ENCODE measurements at places on chromosomes 4 and X. TPM values are rescaled to one million over a fixed set of nuclear protein-coding genes. Genes with fewer than 3 reads are reported as not detected.

Gene ELK1
- 24.1 TPM for polyA plus RNA-seq

GRCh38 chrX:109774706-109775105, 41.6 kb upstream of the ACSL4 start:
- DNase-seq = peak; percentile 20

GRCh38 chr4:73817341-73817740, 19.1 kb upstream of the CXCL6 start:
- no peak for DNase-seq

DNA sequence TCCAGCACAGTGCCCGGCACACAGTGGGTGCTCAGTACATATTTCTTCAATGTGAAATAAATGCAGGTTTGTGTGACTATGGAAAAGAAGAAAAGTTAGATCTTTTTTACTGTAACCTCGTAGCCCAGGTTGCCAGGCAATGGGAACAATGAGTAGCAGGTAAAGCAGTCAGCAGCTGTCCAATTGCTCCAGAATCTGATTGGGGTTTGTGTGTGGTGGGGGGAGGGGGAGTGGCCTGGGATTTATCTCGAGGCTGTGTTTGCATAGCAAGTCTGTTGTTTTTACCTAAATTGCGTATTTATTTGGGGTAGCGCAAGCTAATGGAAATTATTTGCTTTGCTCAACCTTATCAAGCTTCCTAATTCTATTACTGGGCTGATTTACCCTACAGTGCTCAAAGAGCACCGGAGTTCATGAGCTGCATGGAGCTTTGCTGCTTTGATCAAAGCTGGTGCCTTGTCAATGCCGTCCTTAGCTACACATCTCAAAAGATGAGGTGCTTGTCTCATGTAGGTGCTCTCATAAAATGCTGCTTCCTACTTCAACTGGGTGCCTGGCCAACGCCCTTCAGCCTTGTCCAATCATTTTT, 145.0 kb upstream of the DGKK start:
- no peak for DNase-seq

DNA sequence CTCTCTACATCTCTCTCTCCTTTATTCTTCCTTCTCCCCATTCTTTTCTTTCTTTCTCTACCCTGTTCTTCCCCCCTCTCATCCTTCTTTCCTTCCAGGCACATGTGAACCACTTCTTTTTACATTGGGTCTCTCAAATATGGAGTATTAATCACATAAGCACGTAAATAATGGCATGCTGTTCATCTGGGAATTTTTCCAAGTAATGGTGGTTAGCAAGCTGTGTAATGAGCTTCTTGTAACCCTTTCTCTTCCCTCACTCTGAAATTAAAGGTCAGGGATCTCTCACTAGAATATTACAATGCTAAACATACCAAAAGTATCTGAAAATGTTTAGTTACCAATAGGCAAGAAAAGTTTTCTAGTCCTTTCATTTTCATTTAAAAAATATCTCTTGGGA, 239.9 kb upstream of the TEX13A start:
- no peak for DNase-seq

GRCh38 chr4:174193438-174194374, 89.8 kb downstream of the FBXO8 start:
- DNase-seq = no peak

- DNase-seq = no peak
Measured at GRCh38 chr4:114386637-114387233, 211.9 kb upstream of the UGT8 start.

- no peak for DNase-seq
Measured at GRCh38 chr4:73414936-73415271, 10.8 kb downstream of the ALB start.

DNA sequence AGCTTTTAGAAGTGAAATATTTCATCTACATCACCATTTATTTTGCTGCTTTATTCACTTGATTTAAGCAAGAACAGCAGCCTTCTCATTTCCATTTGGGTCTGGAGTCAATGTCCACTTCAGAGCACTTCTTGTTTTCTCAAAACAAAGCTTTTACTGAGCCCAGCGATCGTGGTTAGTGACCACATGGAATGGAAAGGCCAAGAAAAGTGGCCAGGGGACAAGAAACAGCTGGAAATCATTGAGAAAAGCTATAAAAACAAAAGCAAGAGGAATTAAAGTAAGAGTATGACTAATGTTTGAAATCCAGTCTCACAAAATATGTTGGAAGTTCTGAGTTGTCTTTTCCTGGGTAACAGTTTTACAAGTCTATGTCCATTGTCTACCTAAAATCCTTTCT, 328.4 kb upstream of the INTU start:
- DNase-seq = peak; percentile 4

Gene ADGRG2
- 0.04 TPM for polyA plus RNA-seq

Gene PDZD4
- 0.04 TPM for polyA plus RNA-seq

Gene RPS6KA6
- 3.3 TPM for polyA plus RNA-seq

DNA sequence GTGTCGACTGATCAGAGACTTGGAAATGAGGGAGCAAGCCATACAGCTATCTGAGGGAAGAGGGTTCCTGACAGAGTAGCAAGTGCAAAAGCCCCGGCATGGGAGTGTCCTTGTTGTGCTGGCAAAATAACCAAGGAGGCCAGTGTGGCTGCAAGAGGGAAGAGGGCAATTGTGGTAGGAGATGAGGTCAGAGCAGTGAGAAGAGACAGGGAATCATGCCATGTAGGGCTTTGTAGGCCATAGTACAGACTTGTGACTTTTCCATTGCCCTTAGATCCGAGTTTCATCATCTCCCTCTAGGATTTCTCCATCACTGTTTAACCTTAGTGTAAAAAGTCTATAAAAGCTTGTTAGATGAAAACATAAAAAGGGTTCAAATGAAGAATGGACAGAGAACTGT, 76.2 kb downstream of the DOCK11 start:
- DNase-seq = no peak

Gene NPY5R
- polyA plus RNA-seq = not detected
